ENCODE measurements at places on chromosomes 11 and 22. TPM values are rescaled to one million over a fixed set of nuclear protein-coding genes. Genes with fewer than 3 reads are reported as not detected.

DNA sequence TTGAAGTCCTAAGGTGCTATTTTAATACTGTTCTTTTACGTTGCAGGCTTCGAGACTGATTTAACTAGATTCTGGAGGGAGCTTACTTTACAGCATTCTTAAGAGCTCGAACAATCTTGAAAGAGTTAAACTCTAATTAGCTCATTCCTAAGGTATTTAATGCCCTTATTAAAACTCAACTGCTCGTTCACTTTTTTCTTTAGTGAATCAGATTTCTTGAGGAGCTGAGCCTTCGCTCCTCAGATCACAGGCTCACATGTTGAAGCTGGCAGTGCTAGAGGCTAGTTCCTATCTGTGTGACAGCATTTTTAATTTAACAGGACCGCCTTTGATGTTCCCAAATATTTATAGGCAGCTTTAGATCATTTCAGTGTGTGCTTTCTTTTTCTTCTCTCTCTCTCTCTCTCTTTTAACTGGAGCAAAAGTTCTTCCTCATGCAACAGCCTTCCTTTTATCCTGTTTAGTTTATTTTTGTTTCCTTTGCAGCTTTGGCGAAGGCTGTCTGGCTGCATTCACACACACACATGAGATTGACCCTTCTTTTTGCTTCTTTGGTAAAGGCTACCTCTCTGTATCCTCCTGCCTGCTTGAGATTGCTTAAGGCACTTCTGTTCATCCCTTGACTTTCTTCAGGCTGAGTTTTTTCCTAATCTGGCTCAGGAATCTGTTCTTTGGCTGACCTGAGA is 21.0 kb downstream of the ZNRF3 start:
- no peak overlapping the region for H3K4me3 ChIP-seq
- peak overlapping the region; percentile 8 for H3K27ac ChIP-seq
- H3K4me1 ChIP-seq = peaks cover 24% of the 10 kb centered on the region
- no peaks in the 10 kb centered on the region for H3K36me3 ChIP-seq
- DNase-seq = no peak

DNA sequence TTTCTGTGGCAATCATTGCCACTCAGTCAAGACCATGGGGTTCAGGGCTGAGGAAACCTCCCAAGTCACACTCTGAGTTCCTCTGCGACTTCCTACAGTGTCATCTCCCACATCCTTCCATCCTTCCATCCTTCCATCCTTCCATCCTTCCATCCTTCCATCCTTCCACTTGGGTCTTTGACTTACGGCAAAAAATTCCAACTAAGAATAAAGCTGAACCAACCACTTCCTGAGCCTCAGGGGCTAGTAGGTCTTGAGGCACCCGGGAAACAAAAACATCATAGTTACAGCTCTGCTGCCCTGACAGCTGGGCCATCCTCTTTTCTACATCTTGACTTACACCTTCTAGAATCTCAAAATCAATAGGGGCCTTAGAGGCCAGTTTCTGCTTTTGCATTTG is 32.1 kb downstream of the EHF start:
- no peak overlapping the region for H3K4me3 ChIP-seq
- no peaks in the 10 kb centered on the region for H3K27me3 ChIP-seq
- H3K27ac ChIP-seq = no peak overlapping the region
- H3K4me1 ChIP-seq = peaks cover 6% of the 10 kb centered on the region
- no peaks in the 10 kb centered on the region for H3K36me3 ChIP-seq
- DNase-seq = no peak

Gene MRGPRX4
- total RNA-seq = not detected

DNA sequence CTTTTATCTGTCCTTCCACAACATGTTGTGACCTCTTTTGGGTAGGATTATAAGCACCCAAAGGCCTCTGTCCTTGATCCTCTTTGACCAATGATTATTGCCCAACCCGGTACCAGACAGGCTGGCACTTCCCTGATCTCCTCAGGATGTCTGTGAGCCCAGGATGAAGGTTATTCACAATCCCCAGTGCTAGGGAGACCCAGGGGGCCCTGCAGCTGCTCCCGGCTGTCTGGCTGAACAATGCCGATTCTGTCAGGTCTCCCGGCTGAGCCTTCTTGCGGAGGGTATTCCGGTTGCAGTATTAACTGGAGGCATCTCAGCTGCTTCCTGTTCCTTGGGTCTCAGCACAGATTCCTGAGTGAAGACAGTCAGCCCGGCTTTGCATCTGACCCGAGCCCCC is 71.2 kb upstream of the CDON start:
- H3K4me3 ChIP-seq = no peak overlapping the region
- DNase-seq = no peak
- no peaks in the 10 kb centered on the region for H3K27me3 ChIP-seq
- H3K27ac ChIP-seq = no peak overlapping the region
- peaks cover 63% of the 10 kb centered on the region for H3K4me1 ChIP-seq

GRCh38 chr11:112103446-112103845 is 16.8 kb downstream of the SDHD start:
- no peak for DNase-seq
- H3K27me3 ChIP-seq = no peaks in the 10 kb centered on the region
- peaks cover 23% of the 10 kb centered on the region for H3K4me1 ChIP-seq
- peaks cover 2% of the 10 kb centered on the region for H3K36me3 ChIP-seq

Gene CDON
- total RNA-seq = 26.8 TPM

Gene OR52K1
- not detected for total RNA-seq

- H3K36me3 ChIP-seq = no peaks in the 10 kb centered on the region
- H3K4me3 ChIP-seq = no peak overlapping the region
- H3K27ac ChIP-seq = no peak overlapping the region
- H3K4me1 ChIP-seq = peaks cover 26% of the 10 kb centered on the region
- H3K27me3 ChIP-seq = no peaks in the 10 kb centered on the region
These were observed 79.0 kb downstream of the AASDHPPT start for GRCh38 chr11:106156290-106156937.

Gene PHETA2
- 2.2 TPM for total RNA-seq

- no peak for DNase-seq
- peak overlapping the region; percentile 76 for H3K27ac ChIP-seq
- H3K4me3 ChIP-seq = no peak overlapping the region
- no peaks in the 10 kb centered on the region for H3K36me3 ChIP-seq
- peaks cover 46% of the 10 kb centered on the region for H3K4me1 ChIP-seq
- H3K27me3 ChIP-seq = no peaks in the 10 kb centered on the region
These were observed 20.1 kb upstream of the PEX26 start for GRCh38 chr22:18057568-18058209.

Gene ROBO4
- total RNA-seq = not detected

DNA sequence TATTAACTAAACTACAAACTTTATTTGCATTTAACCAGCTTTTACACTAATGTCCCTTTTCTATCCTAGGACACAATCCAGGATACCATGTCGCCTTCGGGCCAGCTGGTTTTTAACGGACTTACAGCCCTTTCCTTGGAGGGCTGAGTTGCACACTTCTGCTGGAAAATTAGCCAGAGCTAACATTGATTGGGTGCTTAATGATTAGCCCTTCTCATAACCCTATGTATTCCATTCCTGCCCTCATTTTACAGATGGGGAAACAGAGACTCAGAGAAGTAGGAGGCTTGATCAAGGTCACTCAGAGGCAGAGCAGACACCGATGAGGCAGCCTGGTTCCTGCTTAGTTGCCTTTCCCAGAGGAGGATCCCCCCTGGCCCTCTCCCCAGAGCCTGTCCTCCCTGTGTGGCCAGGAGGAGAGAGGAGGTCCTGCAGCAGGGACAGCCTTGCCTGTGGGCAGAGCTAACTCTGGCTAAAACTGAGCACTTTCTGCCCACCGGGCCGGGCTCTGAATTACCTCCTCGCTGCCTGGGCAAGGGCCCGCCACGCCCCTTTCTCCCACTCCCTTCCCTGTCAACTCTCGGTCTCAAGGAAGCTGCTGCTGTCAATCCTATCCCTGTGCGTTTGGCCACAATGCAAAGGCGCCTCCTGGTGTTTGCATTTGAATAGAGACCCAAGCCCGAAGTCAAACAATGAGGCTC is 59.6 kb upstream of the PAX6 start:
- H3K27ac ChIP-seq = no peak overlapping the region
- H3K27me3 ChIP-seq = peaks cover 2% of the 10 kb centered on the region
- H3K36me3 ChIP-seq = no peaks in the 10 kb centered on the region
- H3K4me1 ChIP-seq = peaks cover 8% of the 10 kb centered on the region

GRCh38 chr11:78594814-78595213 is 20.1 kb upstream of the NARS2 start:
- H3K27ac ChIP-seq = no peak overlapping the region
- no peak overlapping the region for H3K4me3 ChIP-seq
- H3K36me3 ChIP-seq = no peaks in the 10 kb centered on the region
- peaks cover 6% of the 10 kb centered on the region for H3K4me1 ChIP-seq
- DNase-seq = no peak

- DNase-seq = peak; percentile 25
- H3K4me3 ChIP-seq = no peak overlapping the region
- peaks cover 2% of the 10 kb centered on the region for H3K36me3 ChIP-seq
- H3K27ac ChIP-seq = no peak overlapping the region
- no peaks in the 10 kb centered on the region for H3K4me1 ChIP-seq
- H3K27me3 ChIP-seq = no peaks in the 10 kb centered on the region
These were observed 69.1 kb upstream of the PARVG start for GRCh38 chr22:44111562-44112155.

Gene ZNF214
- total RNA-seq = 1.4 TPM

- peaks cover 5% of the 10 kb centered on the region for H3K36me3 ChIP-seq
- H3K27ac ChIP-seq = peak overlapping the region; percentile 69
- no peaks in the 10 kb centered on the region for H3K27me3 ChIP-seq
These were observed 10.9 kb downstream of the PDGFB start for GRCh38 chr22:39233710-39234471.
